Midbrain (tissue), 1 donor: ENCODE measurements at places on chromosomes 5 and 9.

DNA sequence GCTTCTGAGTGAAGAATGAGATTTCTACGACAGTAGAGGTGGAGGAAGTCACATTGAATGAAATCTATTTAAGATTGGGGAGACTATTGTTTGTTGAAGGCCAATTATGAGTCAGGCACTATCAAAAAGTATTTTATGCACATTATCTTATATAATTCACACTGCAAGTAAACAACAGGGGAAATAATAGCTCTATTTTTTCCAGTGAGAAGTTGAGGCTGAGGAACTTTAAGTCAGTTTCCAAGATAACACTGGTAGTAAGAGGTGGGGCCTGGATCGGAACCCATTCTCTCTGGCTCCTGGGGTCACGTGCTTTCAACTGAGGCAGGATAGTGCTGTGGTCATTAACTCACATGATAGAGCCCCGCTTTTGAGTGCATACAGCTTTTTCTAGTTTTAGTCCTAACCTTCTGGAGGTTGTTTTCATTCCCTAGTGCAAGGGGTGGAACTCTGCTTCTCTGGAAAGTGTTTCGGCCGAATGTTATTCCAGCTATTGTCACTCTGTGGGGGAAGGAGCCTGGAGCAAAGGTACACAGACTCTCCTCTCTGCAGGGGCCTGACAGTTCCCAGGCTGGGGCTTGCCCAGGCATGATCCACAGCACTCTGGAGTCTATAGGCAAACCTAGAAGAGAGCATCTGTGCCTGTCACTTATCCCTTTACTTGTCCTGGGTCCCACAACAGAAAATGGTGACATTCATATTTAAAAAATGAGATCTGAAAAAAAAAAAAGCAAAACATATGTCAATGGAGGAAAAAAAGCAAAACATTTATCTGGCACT is 352.4 kb upstream of the ACTBL2 start:
- no peak for DNase-seq

GRCh38 chr5:93929131-93929530 is 187.7 kb upstream of the POU5F2 start:
- DNase-seq, result no peak

GRCh38 chr5:142024771-142025304 is 12.0 kb upstream of the GNPDA1 start:
- DNase-seq, result peak; percentile 92

- DNase-seq, result no peak
Observed at GRCh38 chr5:127536687-127537086, 19.2 kb downstream of the PRRC1 start.

DNA sequence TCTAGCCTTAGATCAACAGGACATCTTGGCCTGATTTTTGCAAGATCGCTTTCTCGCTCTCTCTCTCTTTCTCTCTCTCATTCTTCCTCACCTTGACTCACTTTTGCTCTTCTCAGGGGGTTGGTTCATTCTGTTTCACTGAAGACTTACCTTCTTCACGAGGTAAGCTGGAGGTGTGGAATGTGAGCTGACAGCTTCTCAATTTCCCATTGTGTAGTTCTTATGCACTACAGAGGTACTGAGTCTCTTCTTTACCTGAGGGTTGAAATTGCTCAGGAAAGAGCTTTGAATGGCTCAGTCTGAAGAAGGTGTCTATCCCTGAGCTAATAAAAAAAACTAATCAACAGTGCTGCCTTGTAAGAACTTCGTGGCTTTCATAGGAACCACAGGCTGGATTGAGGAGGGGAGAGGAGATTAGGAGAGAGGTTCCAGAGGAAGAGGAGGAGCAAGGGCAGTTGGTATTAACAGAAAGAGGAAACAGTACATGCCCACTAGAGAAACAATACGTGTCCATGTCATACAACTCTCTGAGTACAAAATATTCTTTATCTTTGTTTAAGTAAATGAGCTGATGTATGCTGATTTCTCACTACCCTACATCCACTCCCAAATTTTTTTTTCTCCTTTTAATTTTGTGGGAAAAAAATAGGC is 192.2 kb downstream of the TMEM167A start:
- DNase-seq, result no peak

GRCh38 chr5:88725454-88725853 is 157.5 kb downstream of the MEF2C start:
- no peak for DNase-seq

GRCh38 chr9:35956651-35957050 is 1.3 kb downstream of the OR2S2 start:
- no peak for DNase-seq

GRCh38 chr5:134964359-134965270 is 3.1 kb upstream of the CATSPER3 start:
- no peak for DNase-seq
